ENCODE measurements at places on chromosomes 3 and 15. TPM values are rescaled to one million over a fixed set of nuclear protein-coding genes. Genes with fewer than 3 reads are reported as not detected.

DNA sequence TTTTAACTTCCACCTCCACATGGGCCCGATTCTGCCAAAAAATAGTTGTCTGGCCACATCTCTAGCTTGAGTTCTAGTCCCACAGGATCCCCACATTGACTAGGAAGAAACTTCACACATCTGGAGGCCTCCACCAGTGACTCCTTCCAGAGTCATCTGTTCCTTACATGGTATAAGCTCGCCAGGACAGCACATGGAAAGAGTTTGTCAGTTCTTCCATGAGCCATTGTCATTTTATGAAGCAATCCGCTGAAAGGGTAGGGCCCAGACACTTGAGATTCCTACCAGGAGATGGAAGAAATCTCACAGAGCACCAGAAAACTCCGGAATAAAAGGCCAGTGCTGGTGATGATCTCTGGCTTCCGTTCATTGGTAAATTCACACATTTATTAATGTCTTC is 350.5 kb upstream of the ICE2 start:
- peak; percentile 22 for DNase-seq

GRCh38 chr3:136631424-136631823 is 120.8 kb downstream of the STAG1 start:
- no peak for DNase-seq

DNA sequence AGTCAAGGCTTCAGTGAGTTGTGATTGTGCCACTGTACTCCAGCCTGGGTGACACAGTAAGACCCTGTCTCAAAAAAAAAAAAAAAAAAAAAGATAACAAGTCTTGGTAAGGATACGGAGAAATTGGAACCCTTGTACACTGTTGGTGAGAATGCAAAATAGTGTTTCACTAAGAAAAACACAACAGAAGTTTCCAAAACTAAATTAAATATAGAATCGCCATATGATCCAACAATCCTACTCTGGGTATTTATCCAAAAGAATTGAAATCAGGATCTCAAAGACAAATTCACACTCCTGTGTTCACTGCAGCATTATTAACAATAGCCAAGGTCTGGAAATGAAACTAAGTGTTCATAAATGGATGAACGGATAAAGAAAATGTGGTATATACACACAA is 149.4 kb downstream of the ERC2 start:
- no peak for DNase-seq

DNA sequence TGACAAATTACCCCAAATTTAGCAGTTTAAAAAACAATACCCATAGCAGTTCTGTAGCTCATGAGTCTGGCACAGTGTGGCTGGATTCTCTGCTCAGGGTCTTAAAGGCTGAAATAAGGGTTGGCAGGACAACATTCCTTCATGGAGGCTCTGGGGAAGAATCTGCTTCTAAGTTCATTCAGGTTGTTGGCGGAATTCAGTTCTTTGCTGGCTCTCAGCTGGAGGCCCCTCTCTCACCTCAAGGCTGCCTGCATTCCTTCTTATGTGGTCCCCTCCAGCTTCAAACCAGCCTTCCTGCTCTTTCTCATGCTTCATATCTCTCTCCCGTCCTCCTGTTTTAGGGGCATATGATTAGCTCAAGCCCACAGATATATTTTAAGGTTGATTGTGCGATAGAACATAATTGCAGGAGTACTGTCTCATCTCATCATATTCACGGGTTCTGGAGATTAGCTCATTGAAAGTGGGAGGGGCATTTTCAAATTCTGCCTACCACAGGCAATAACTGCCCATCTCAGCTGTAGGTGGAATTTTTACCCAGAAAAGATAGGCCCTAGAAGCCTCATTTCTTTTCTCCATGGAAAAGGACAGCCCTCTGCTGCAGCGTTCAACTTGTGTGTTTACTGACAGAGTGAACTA is 5.6 kb upstream of the ZBTB47 start:
- no peak for DNase-seq

GRCh38 chr3:155024006-155024638 is 56.0 kb upstream of the MME start:
- DNase-seq = no peak

- no peak for DNase-seq
Measured at GRCh38 chr3:56130036-56130435, 338.2 kb downstream of the ERC2 start.

GRCh38 chr3:107997671-107998070 is 93.2 kb downstream of the CD47 start:
- no peak for DNase-seq

DNA sequence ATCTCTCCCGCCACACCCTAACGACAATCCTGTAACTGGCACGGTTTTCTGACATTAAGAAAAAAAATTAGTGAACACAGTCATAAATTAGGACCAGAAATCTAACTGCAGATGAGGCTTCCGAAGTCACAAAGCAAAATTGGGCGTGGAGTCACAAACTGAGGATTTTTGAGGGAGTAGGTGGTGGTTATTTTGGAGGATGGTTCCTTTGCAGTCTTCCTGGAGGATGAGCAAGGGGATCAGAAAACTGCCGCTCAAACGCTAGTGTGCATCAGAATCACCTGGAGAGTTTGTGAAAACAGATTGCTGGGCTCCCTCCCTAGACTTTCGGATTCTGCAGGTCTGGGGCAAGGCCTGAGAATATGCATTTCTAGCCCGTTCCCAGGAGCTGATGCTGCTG is 334.8 kb downstream of the RORA start:
- no peak for DNase-seq

GRCh38 chr3:134365766-134366065 is 8.5 kb downstream of the AMOTL2 start:
- DNase-seq = no peak

ACTRT3 gene
- polyA plus RNA-seq = 2.3 TPM

BSN gene
- 0.04 TPM for polyA plus RNA-seq

PPARG gene
- 3.7 TPM for polyA plus RNA-seq

DPH3 gene
- 11.4 TPM for polyA plus RNA-seq

SLC2A2 gene
- polyA plus RNA-seq = not detected

Data from BJ (cell line).